ENCODE measurements at places on chromosomes 16 and 17. TPM values are rescaled to one million over a fixed set of nuclear protein-coding genes. Genes with fewer than 3 reads are reported as not detected.

ZNF750 gene
- total RNA-seq, result not detected

EFCAB13 gene
- total RNA-seq, result 3.9 TPM

KRT36 gene
- under 0.01 TPM for total RNA-seq

NUPR1 gene
- 8.2 TPM for total RNA-seq

NMRAL1 gene
- 54.4 TPM for total RNA-seq

SLC38A8 gene
- total RNA-seq, result not detected

TNRC6C gene
- total RNA-seq, result 6.8 TPM

SOX8 gene
- not detected for total RNA-seq

SDR42E1 gene
- 2.6 TPM for total RNA-seq

PIMREG gene
- total RNA-seq, result 18.1 TPM

GRB2 gene
- total RNA-seq, result 98.0 TPM

CACNG3 gene
- not detected for total RNA-seq

KRT28 gene
- total RNA-seq, result not detected

TP53TG3 gene
- not detected for total RNA-seq

CLEC18B gene
- not detected for total RNA-seq

ZKSCAN2 gene
- total RNA-seq, result 6.0 TPM

TBC1D3 gene
- not detected for total RNA-seq

JUP gene
- total RNA-seq, result 83.8 TPM

TBC1D3K gene
- total RNA-seq, result not detected

UMOD gene
- total RNA-seq, result not detected

MFSD6L gene
- total RNA-seq, result not detected

TIMP2 gene
- 157 TPM for total RNA-seq

ATF7IP2 gene
- 4.8 TPM for total RNA-seq

CDH16 gene
- total RNA-seq, result not detected

XPO6 gene
- 105 TPM for total RNA-seq
